NCI-H2227 treated with DMSO at 0.1 percent for 48 hours (cell line): ENCODE measurements at places on chromosomes 7 and 10.
A peak's percentile ranks its signal among the peaks of the same experiment; 100 is the strongest.

DNA sequence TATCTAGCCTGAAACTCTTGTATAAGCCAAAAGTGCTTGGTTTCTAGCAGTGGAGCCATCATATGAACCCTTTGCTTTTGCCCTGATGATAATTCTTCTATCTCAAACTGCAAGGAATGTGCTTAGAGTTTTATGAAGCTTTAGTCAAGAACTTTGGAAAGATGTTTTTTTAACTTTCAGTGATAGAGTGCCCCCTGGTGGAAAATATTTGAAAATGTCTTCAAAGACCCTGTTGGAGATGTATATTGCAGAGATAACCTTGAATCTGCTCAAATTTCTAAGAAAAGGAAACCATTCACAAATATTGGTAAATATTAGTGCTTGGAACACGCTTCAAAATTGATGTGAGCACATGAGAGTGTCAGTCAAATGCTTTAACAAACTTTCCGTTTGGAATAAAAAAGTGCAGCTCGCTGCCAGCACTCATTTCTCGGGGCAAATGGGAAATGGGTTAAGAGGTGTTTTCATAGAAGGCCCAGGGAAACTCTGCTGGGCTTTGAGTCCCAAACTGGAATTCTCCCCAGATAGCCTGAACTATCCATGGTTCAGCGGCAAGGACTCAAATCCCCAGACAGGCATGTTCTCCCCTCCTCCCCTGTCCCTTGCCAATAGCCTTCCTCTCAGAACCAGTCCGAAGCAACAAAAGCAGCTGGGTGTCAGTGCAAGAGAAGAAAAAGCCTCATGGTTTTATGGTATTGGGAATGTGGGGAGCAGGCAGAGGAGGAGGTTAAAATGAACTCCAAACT, 129.3 kb downstream of the MYOF start:
- peak; percentile 36 for DNase-seq

DNA sequence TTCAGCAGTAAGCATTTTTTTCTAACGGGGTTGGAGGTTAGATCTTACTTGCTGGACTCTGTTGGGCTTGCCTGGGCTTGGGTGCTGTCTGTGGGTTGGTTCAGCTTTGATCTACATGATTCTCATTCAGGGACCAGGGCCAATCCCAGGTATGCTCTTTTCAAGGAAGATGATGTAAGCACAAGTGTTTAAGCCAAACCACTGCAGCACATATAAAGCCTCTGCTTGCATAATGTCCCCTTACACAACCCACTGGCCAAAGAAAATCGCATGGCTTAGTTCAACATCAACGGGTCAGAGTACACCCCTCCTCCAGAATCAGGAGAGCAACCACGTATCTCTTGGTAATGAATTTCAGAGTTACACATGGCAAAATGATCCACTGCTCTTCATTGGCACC, 83.9 kb downstream of the DNAJB9 start:
- no peak for DNase-seq

DNA sequence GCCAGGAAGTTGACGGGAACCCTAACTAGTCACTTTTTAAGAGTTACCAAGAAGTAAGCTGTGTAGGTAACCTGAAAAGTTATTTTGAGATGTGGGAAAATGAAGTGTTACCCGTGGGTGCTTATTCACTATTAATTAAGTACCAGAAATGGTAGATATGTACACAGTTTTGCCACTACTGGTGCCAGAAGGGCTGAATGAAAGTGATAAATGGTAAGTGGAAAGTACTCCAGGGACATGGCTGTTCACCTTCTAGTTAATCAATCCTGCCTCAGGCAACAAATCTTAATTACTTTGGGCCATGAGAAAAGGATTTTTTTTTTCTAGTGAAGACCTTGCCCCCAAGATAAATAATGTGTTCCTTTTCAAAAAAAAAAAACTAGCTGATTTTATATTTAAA, 15.8 kb downstream of the NET1 start:
- DNase-seq: no peak

DNA sequence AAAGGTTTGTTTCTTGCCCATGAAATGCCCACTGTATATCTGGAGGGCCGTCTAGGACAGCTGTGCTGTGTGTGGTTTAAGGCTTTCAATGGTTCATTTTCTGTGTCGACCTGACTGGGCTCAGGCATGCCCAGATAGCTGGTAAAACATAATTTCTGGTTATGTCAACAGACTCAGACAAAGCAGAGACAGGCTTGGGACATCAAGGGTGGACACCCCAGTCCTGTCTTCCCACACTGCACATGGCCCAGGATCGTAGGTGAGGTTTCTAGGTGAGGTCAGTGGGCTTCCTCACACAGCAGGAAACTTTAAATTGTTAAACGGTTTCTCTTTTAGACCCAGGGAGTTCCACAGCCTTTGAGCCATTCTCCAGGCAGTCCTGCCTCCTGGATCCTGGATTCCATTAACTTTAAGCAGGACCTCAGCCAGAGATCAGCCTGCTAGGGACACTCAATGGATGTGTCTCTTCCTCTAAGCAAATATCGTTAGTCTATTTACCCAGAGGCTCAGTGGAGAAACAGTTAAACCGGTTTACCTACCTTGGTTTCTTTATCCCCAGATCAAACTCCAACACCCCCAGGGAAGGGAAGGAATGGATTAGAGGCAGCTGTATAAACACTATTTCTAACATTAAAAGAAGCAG, 66.4 kb downstream of the ST8SIA6 start:
- no peak for DNase-seq

- DNase-seq: no peak
These were observed 52.0 kb upstream of the NKX6-2 start for GRCh38 chr10:132837905-132838304.

DNA sequence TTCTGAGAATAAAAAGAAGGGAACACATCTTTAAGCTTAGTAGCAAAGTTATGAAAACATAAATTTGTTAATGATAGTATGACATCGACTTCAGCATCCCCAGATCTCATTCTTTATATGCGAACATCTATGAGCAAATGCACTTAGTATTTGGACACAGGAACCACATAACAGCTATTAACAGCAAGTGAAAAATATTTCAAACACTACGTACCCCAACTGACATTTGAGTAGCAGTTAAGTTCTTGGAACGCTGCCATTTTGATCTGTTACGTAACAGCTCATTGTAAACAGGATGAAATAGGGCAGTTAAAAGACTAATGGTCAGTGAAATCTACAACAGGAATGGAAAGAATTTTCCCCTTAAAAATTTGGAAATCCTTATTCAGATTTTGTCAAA, 428.9 kb downstream of the TNS3 start:
- no peak for DNase-seq

DNA sequence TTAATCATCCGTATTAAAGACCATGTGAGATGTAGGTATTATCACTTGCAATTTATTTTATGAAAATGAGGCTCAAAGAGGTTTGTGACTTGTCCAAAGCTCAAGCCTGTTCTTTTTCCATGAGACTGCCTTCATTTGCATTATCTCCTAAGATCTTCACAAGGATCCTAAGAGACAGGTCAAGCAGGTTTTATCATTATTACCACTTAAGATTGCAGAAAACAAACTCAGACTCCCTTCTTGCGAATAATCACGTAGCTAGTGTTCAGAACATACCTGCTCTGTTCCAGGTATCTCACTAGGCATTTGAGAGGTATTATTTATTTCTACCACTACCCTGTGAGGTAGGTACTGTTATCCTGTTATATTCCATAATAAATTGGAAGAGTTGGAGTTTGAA, 64.8 kb downstream of the ZNRF2 start:
- no peak for DNase-seq

GRCh38 chr7:96088579-96088978, 233.3 kb downstream of the SLC25A13 start:
- DNase-seq: no peak

- DNase-seq: no peak
These were observed 132.0 kb upstream of the FOXK1 start for GRCh38 chr7:4550117-4550516.

- DNase-seq: no peak
These were observed 420.5 kb upstream of the FOXK1 start for GRCh38 chr7:4261601-4261960.

- no peak for DNase-seq
These were observed 265.8 kb upstream of the SEMA3D start for GRCh38 chr7:85452674-85453073.

DNA sequence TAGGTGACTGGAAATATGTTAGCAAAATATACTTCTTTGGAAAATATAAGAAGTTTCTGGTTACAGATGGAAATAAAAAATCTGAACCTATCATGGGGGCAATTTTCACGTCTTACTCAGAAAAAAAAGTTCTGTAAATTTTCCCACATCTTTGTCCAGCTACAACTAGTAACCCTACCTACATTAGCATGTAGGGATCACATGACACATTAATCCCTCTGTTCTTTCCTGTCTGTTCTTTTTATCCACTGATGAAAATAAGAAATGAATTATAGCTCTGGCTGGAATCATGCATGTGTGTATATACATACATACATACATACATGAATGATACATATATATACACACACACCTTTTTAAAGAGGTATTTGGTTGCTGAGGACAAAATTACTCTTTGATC, 3.6 kb upstream of the FAM53B start:
- no peak for DNase-seq

- DNase-seq: no peak
These were observed 48.6 kb upstream of the NOBOX start for GRCh38 chr7:144452064-144452463.

DNA sequence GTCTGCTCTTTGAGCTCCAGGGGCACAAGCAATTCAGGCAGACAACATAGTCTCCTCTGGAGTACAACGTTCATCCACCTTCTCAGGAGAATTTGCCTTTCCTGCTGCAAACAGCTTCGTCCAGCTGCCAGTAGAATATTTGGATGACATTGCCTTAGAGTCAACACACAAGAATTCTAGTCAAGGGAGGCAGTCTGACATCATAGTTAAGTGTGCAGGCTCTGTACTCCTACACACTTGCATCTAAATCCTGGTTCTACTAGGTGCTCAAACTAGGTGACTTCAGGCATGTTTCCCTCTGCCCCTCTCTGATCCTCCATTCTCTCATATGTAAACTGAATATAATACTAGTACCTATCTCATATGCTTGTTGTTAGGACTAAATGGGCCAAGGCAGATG, 314.8 kb downstream of the HPSE2 start:
- no peak for DNase-seq

- peak; percentile 14 for DNase-seq
These were observed 95.3 kb downstream of the KAT6B start for GRCh38 chr10:74921744-74922143.

GRCh38 chr7:81447351-81447952, 322.4 kb downstream of the HGF start:
- DNase-seq: peak; percentile 17

- no peak for DNase-seq
These were observed 168.7 kb upstream of the GNAI1 start for GRCh38 chr7:79965946-79966345.

GRCh38 chr10:24951201-24952142, 934 bp downstream of the PRTFDC1 start:
- DNase-seq: peak; percentile 75

DNA sequence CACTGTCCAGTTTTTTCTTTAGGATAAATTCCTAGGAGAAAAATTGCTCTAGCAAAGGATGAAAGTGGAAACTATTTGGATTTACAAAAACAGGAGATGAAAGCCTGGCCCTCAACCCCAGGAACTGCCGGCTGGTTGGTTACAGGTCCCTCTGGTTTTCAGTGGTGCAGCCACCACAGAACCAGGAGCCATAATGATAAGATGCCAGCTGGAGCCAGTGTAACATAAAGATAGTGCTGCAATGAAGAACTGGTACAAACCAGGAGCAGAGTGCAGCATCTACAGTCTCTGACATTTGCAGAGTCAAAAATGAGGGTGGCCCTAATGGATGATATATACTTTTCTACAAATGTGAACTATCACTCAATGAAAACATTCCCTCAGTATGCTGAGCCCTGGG, 20.4 kb upstream of the NUP42 start:
- no peak for DNase-seq

GRCh38 chr10:52908478-52908877, 135.9 kb upstream of the MBL2 start:
- no peak for DNase-seq

DNA sequence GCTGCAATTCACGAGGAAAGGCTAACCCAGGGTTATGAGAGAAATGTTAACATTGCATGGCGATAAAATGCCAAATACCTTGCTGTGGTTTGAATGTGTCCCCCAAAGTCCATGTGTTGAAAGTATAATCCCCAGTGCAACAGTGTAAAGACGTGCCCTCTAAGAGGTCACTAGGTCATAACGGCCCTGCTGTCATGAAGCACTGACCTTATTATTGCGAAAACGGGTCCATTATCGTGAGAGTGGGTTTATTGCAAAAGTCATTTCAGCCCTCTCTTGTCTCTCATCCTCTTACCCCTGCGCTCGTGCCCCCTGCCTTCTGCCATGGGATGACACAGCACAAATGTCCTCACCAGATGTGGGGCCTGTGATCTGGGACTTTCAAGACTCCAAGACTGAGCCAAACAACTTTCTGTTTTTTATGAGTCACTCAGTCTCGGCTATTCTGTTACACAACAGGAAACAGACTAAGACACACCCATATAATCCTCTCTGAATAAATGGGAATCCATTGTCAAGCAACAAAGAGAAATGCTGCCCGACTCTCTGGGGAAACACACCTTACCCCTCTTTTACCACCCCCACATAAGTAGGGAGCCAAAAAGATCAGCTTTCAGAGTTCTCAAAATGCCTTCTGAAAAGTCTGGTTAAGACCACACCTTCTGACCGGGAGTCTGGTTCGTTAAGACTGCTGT, 73.1 kb upstream of the UCN3 start:
- DNase-seq: no peak

GRCh38 chr10:124319926-124320391, 98.8 kb downstream of the OAT start:
- no peak for DNase-seq

- DNase-seq: no peak
These were observed 192.3 kb upstream of the ZMIZ1 start for GRCh38 chr10:78876449-78876848.

GRCh38 chr7:34249192-34249591, 343.9 kb downstream of the BMPER start:
- no peak for DNase-seq

- DNase-seq: no peak
These were observed 22.4 kb downstream of the DNAJC1 start for GRCh38 chr10:21981118-21981517.

DNA sequence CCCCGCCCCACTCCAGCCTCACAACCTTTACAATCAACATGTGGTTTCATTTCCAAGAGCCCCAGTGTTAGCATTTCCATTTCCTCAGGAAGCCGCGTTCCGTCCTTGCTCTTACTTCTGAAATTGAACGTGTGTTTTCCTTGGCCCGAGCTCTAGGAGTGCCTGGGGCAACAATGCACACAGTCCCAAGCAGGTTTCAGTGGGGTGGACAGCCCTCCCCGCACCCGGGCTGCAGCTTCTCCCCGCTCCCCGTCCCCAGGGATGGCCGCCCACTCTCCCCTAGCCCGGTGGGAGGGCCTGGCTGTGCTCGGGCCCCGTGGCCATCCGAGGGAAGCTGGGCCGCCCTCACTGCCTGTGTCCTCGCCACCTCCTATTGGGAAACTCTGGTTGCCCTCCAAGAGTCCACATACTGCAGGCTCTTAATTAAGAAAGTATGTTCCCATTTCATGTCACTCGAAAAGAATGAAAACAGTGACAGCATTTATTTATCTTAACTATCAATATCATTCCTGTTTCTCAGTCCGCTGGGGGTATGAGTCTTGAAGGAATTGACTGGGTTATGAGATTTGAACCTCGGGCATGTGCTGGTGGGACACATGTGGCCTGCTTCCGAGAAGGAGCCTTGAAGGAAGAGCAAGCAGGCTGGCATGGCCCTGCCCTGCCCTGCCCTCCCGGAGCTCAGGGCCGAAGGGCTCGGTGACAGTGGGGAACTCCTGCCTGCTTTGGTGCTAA, 163.8 kb downstream of the GRK5 start:
- DNase-seq: no peak
